Activated T-cell treated with anti-CD3 and anti-CD28 coated beads for 4 hours (primary cell): ENCODE measurements at places on chromosomes 2 and 18.

DNA sequence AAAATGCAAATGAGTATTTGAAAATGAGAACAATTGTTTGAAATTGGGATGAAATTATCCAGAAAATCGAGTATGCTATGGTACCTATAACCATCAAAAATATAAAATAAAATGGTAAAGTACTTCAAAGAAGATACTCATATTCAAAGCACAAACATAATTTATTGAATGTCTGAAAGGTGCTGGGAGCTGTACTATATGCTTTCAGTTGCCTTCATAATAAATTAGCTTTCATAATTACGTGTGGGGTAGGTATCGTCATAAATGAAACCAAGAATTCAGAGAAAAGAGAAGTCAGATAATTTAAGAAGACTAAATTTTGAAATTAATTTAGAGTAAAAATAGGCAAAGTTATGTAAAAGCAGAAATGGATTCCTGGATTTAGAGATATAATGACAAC is 721.9 kb upstream of the ACVR2A start:
- DNase-seq, result no peak

- no peak for DNase-seq
Measured at GRCh38 chr2:67694445-67694844, 297.3 kb downstream of the ETAA1 start.

DNA sequence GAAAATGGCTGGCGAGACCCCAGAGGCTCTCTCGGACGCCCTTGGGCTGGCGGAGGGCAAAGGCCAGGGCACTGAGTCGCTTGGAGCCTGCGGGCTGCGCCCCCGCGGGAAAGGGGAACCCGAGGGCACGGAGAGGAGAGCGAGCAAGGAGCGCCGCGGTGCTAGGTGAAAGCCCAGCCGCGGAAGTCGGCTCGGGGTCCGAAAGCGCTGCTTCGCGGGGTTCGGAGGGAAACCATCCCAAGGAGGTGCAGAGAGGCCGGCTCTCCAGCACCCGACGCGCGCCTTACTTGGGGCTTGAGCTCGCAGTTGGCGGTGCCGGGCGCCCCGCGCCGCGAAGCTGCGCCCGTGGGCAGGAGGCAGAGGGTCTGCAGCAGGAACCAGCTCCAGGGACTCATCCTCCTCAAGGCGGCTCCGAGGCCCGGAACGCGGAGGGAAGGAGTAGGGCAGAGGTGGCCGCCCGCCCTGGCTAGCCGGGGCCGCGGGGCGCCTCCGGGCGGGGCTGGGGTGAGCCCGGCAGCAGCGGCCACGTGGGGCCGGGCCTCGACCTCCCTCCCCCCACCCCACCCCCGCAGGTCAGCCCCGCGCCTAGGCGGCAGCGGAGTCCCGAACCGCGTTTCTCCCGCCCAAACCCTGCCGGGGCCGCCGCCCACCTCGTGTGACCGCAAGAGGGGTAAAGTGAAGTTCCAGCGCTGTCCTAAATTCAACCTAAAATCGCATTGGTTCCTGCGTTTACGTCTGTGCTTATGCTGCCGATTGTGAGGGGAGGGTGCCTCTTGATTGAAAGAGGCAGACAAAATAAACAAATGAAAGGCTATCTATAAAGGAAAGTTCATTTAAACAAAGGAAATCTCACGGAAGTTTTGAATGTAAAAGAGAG is at the start of gene TRABD2A:
Gene TRABD2A (minus strand): TSS at position 440 of the 877 bp plus-strand sequence. CDS start 45 bp downstream, at position 395.
- no peak for DNase-seq

DNA sequence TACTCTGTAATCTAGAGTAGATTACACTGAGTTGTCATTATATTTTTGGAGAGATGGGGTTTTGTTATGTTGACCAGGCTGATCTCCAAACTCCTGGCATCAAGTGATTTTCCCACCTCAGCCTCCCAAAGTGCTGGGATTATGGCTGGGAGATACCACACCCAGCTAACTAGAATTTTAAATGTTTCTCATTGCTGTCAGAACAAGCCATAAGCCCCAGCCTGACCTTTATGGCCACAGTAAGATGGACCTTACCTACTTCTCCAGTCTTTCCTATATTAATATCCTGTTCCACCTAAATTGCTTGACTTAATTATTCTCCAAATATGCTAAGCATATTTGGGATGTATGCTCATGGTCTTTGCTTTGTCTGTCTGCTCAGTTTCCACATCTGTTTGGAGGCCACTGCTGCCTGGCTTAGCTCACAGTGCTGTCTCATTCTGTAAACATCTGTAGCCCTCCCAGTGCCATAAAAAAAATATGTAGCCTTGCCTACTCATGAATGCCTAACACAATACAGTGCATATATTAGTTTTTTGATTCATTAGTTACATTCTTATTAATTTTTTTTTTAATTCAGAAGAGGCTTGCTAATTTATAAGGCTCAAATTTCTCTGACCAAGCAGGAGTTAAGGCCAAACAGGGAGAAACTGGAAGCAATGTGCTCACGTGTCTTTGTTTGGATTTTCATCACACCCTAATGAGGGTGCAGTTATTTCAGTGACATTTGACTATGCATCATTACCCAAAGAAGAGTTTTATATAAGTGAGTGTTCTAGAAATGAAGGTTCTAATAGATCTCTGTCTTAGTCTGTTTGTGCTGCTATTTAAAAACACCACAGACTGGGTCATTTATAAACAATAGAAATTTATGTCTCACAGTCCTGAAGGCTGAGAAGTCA is 45.3 kb upstream of the PSME4 start:
- DNase-seq, result no peak

- no peak for DNase-seq
Measured at GRCh38 chr18:63046375-63046774, 273.2 kb downstream of the BCL2 start.

GRCh38 chr2:143255899-143256298 is 126.7 kb downstream of the ARHGAP15 start:
- no peak for DNase-seq

- DNase-seq, result no peak
Measured at GRCh38 chr18:51194604-51195003, 2.9 kb downstream of the MEX3C start.

DNA sequence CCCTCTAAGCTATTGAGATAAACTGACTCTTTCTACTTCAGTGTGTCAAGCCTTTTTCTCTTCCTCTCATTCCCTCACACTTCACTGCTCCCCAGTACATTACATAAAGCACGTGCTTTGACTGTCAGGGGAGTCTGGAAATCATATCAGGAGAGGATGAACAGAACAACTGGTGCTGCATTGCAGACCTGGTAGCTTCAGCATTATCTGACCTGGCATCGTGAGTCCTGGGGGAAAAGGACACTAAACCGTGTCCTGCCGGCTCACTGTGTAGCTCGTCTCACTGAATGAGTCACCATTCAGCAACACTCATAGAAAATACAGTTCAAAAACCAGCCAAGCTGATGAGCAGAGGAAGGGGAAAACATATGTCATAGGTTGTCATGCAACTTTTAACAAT is 108.5 kb upstream of the UNC80 start:
- DNase-seq, result no peak

DNA sequence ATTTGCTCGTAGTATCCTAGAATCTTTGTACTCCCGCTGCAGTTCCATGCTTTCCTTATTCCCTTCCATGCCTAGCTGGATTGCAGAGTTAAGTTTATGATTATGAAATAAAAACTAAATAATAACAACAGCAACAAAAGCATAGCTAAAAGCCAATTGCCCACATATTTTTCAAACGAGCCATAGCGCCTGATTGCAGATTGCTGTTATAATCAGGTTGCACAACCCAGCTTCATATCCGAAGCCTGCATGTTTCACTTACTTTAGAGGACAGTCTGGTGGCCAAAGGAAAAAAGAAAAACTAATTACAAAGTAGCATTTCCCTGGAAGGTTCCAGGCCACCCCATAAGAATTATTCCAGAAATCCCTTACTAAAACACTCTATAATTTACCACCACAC is 31.9 kb upstream of the PNO1 start:
- DNase-seq, result no peak

GRCh38 chr2:38301969-38302702 is 74.9 kb downstream of the ATL2 start:
- no peak for DNase-seq

DNA sequence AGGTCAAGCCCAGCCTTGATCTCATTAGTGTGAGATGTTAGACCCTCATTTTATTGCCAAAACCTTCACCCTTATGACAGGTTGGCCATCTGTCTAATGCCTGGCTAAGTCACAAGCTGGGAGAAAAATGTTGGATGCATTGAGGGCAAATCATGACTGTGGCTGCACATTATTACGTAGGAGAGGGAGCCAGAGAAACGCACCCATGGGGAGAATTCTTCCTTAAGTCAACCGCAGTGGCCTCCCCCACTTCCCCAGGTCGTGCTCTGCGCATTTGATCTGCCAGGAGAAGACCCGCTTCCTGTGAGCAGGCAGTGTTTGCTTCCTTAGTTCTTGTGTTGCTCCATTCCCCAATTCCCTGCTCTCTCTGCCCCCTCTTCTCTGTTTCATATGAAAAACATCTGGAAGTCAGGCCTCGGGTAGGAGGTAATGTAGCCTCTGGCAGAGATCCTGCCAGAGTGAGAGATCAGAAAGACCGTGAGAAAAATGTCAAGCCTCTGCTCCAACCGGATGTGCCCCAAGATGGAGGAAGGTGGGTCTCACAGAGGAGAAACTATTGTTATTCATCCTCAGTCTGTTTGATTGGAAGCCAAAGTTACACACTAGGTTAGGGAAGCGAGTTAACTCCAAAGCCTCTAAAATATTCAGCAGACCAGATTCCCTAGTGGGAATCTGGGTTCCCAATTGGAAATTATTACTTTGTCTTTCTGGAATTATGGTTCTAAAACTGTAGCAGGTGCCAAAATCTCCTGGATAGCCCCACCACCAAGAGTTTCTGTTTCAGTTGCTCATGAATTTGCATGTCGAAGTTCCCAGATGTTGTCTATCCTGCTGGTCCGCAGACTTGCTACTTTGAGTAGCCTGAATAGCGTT is 144.3 kb upstream of the PELI1 start:
- no peak for DNase-seq

DNA sequence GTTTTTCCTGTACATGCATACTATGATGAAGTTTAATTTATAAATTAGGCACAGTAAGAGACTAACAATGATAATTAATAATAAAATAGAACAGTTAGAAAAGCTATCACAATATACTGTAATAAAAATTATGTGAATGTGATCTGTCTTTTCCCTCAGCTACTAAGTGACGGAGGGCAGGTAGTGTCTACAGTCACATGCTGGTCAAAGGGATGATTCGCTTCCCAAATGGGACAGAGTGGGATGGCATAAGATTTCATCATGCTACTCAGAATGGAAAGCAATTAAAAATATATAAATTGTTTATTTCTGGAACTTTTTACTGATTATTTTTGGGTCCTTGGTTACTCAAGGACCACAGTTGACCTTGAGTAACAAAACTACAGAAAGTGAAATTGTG is 71.5 kb downstream of the DAW1 start:
- no peak for DNase-seq

DNA sequence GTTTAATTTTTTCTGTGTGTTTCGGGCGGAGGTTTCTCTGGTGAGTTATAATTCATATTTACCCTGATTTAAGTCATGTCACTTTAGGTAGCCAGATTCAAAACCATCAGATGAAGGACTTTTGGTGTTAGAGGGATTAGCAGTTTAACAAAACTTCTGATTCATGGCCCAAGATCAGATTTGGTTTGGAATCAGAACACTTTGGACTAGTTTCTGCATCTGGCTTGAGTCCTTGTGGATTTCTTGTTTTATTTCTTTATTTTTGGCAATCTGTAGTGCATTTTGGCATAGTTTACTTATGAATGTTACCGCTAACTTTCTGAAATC is 3.5 kb downstream of the NEDD4L start:
- no peak for DNase-seq

- DNase-seq, result no peak
Measured at GRCh38 chr2:188524519-188525113, 232.9 kb downstream of the GULP1 start.

- no peak for DNase-seq
Measured at GRCh38 chr2:77488141-77488540, 34.0 kb downstream of the LRRTM4 start.

- no peak for DNase-seq
Measured at GRCh38 chr2:164739966-164740365, 101.7 kb downstream of the COBLL1 start.

GRCh38 chr2:158179660-158180059 is 78.0 kb downstream of the UPP2 start:
- DNase-seq, result no peak

DNA sequence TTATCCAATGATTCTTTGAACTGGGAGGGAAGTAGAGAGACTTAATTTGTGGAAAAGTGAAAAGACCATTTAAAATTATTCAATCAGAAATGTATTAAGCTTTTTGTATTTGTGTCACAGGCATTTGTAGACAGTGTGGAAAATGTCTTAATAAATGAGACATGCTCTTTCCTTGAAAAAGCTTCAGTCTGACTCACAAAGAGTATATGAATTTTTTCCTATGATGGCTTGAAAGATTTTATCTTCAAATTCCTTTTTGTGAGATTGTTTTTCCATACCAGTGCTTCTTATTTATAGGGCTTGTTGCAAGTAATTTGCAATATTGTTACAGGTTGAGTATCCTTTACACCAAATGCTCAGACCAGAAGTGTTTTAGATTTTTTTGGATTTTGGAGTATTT is 39.5 kb downstream of the STON1 start:
- no peak for DNase-seq

DNA sequence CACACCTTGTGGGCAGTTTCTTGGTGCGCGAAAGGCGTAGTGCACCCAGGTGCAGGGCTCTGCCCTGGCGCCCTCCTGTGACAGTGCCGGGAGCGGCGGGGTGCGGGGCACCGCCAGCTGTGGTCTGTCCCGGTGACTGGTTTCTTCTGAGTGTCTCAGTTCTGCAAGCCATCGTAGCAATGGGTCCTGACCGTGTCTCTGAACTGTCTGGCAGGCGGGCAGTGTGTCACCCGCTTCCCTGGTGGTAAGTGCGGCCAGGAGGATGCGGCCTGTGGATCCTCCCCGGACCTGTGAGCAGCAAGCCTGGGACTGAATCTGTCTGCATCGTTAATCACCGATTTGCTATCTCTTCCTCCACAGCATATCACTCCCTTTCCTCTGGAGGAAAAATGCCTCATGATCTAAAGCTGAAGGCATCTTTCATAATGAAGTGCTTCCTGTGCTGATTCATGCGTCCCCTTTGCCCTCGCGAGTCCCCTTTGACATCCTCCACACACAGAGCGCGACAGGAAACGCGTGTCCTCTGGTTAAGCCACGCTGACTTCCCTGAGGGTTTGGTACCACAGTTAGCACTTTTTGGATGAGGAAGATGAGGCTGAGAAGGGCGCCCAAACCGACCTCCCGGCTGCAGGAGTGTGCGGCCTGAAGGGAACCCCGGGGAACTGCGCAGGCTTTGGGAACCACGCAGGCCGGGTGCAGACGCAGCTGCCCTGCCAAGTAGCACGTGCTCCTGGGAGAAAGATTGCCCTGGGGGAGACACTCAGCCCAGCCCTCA is 416.0 kb upstream of the HS6ST1 start:
- DNase-seq, result no peak

- DNase-seq, result no peak
Measured at GRCh38 chr2:193891023-193891422, 1696.3 kb upstream of the TMEFF2 start.

GRCh38 chr2:2827761-2828221 is 496.7 kb upstream of the MYT1L start:
- DNase-seq, result no peak

DNA sequence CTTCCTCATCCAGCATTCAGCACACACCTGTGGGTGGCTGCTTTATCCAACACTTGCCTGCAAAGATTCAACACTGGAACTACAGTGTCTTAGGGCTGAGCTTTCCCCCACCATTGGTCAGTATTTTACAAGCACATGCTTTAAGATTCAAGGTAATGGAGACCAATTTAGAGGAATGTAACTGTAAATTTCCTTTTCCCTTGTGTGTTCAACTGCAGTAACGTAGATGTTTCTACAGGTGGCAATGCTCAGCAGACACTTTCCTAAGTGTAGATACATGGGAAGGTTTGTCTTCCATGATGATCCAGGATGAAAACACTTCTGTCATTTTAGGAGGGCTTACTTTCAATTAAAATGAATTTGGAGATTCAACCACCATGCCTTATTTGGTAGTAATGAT is 143.6 kb upstream of the PXDN start:
- DNase-seq, result no peak
